ENCODE measurements at places on chromosomes 3 and 15.

GRCh38 chr3:128801779-128802380 lies 75.9 kb downstream of the RAB7A start:
- no peak for DNase-seq

GRCh38 chr3:113185194-113185835 lies 26.0 kb upstream of the BOC start:
- no peak for DNase-seq

- no peak for DNase-seq
Observed at GRCh38 chr15:26892678-26893077, 25.8 kb downstream of the GABRA5 start.

DNA sequence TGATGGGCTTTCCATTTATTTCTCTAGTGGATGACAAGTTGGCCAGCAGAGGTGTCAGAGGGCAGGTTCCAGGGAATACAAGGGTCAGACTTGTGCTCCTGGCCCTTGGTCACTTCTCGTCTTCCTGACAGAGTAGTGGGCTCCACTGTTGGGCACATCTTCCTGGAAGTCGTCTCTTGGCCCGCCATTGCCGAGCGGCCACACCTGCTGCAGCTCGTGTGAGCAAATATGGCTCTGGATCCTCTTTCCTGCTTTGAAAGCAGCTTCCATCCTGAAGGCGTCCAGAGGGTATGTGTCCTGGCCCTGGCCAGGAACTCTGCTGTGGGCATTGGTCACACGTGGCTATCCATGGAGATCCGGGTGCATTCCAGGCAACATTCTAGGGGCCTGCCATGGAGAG lies 100.2 kb downstream of the SNRPN start:
- DNase-seq: no peak

- DNase-seq: peak; percentile 73
Observed at GRCh38 chr15:71730277-71731144, 79.8 kb upstream of the NR2E3 start.

GRCh38 chr3:105463620-105464019 lies 96.9 kb downstream of the ALCAM start:
- DNase-seq: no peak

GRCh38 chr3:155790272-155790925 lies 15.7 kb downstream of the C3orf33 start:
- DNase-seq: peak; percentile 31

DNA sequence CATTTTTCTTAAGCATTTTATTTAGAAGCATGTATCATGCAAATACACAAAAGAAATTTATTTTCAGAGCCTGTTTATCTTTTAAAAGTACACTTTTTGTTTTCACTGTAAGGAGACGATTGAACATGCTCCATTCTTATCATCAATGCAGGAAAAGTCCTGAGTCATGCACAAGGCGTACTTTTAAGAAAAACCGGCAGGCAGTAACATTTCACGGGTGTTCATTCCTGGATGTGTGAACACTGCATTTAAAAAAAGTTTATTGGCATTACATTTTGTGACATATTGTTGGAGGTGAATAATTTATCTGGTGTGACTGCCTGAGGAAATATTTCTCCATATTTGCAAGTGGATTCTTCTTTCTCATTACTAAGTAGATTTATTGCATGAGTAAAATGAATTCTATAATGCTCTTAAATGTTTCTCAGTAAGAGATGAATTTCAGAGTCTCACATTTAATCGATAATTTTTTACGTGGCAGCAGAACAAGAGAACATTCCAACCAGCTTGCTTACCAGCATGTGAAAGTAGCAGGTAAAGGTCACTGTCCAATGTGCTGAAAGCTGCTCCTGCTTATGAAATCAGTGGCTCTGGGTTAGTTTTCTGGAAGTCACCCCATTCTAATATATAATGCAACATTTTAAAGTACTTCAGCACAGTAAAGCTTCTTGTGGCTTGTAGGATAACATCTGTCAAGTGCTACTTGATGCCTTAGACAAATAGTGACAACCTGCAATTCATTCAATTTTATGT lies 87.0 kb downstream of the SV2B start:
- DNase-seq: peak; percentile 69

DNA sequence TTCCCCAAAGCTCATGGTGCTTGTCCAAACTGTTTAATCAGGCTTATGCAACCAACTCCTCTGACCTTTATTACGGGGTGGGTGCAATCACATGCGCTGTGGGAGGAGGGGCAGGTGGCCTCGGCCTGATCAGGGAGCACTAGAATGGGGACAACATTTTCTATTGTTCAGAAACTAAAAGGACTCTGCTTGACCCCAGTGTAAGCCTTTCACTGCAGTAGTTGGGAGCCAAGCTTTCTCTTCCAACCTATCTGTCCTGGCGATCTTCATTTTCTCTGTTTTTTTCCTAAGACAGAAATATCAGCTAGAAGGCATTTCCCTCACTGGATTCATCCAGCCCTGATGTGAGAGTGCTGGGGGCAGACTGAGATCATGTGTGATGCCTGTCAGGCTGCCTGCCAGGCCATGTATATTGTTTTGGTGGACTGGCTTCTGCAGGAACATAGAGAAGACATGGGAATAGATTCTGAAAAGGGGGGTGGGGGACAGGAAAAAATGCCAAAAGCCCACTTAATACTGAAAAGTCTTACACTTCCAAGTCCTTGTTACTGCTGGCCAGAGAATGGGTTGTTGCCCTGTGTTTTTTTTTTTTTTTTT lies 627.0 kb upstream of the TBL1XR1 start:
- DNase-seq: no peak

- DNase-seq: no peak
Observed at GRCh38 chr3:99119385-99119784, 217.9 kb upstream of the DCBLD2 start.

DNA sequence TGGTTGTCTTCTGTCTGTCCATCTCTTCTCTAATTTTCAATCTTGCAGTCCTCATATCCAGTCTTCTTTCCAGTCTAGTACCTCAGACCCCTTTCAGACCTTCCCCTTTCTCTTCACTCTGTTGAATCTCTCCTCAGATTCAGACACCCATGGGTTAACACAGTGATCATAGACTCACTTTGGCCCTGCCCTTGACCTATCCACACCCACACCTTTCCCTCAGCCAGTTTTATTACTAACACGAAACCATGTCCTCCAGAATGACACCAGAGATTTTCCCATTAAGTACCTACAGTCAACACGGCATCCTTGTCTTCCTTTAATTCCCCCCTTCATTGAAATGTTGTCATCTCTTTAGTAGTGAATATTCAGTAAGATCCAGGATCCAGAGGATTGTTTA lies 74.5 kb upstream of the UBE2E2 start:
- no peak for DNase-seq

- DNase-seq: no peak
Observed at GRCh38 chr3:38029400-38030125, at the start of gene PLCD1. TSS of gene PLCD1 (minus strand) at chr3:38029642. CDS start at chr3:38029539, 103 bp downstream.

- no peak for DNase-seq
Observed at GRCh38 chr15:98715401-98715800, 67.1 kb downstream of the IGF1R start.

DNA sequence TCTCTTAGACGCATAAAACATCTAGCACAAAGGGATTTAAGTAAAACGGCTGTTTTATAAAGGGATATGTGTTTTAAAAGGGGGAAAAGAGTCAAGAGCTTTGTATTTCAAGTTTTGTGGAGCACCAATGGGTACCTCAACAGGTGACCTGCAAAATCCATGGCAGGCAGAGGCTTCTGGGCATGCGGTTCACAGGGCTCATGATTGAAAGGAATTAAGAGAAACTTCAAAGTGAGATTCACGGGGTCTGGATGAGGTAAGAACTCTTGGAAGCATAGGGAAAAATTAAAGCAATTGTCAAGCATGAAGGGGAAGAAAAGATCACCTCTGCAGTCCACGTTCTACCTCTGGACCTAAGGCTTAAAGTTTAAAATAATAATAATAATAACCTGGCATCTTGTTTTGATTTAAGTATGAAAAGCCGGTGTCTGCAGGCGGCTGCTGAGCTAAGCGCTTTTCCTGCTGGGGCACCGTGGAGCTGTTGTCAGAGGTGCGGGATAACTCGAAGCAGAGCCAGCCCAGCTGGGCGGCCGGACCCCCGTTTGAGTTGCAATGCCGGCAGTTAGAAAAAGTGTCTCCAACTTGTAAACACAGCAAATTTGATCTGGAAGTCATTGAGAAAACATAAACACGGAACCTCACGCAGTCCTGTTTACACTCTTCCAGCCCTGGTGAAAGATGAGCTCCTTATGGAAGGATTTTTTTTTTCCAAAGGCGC lies 40.5 kb downstream of the HES1 start:
- no peak for DNase-seq

GRCh38 chr3:177729956-177730681 lies 532.8 kb upstream of the TBL1XR1 start:
- no peak for DNase-seq

GRCh38 chr15:71577071-71577470 lies 233.3 kb upstream of the NR2E3 start:
- no peak for DNase-seq

DNA sequence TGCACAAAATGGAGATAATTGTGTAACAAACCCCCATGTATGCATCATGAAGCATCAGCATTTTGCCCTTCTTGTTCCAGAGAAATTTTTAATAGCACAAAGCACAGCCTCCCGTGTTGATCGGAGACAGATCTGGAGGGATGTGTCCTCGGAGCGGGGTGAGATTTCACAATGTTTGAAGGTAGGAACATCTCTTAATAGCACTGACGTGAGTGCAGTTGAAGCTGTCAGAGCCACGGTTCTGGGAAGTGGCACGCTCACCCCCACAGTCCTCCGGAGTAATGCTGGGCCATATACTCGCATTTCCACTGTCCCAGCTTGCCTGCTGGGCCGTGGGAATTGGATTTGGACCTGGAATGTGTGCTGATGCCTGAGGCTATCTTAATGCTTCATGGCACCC lies 24.1 kb downstream of the ARPP21 start:
- DNase-seq: no peak

DNA sequence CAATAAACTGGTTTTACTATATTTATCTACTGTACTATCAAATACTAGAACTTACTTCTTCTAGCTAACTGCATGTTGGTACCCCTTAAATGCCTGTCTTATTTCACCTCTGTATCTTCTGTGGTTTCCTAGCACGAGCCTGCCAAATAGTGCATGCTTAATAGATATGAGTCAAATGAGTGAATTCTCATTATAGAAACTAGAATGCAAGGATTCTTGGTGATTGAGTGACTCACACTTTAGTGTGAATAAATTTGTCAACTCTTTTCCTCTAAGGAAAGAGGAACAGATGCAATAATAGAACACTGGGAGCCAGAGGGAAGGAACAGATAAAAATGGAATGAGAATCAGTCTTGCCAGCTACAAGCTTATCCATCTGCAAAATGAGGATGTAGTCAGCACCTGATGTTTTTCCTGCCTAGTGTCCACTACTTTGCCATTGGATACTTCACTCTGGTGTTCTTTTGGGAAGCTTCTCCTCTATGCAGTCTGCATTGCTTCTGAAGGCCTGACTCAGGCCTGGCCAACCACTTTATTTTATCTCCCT lies 189.1 kb upstream of the CADPS start:
- DNase-seq: no peak

GRCh38 chr3:111882194-111882593 lies 23.1 kb downstream of the PHLDB2 start:
- no peak for DNase-seq

Measured in common myeloid progenitor, CD34-positive (primary cell).